HCT116 (cell line): ENCODE measurements at places on chromosomes 2 and 18. TPM values are rescaled to one million over a fixed set of nuclear protein-coding genes. Genes with fewer than 3 reads are reported as not detected.

DNA sequence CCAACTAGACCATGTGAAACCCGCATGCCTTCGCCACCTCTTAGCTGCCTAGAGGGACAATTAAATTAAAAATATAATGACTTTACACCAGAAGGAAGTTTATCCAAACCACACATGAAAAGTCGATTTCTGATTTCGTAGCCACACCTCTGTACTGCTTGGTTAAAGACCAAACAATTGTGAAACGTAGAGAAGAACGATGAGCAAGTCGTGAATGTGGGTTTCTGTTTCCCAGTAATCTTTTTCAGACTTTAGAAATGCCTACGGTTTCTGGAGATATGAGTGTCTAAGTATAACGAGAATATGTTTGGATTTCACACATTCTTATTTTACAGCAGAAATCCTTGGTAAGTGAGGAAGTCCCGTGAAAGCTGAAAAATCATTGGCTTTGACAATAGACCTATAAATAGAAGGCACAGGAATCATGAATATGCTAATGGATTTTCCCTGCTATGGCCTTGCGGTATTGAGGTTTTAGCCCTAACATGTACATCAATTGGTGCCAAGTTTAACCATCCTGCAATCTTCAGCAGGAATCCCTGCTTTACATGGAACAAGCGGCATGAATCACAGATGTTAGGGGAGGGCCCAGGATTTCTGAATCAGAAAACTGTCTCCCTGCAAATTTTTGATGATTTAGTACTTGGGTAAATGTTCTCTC lies 105.6 kb downstream of the TTC32 start:
- no peaks in the 10 kb centered on the region for H3K36me3 ChIP-seq
- no peak overlapping the region for H3K27ac ChIP-seq
- H3K4me1 ChIP-seq, result peaks cover 12% of the 10 kb centered on the region
- no peak overlapping the region for H3K4me3 ChIP-seq
- DNase-seq, result no peak
- H3K27me3 ChIP-seq, result peaks cover 52% of the 10 kb centered on the region

DNA sequence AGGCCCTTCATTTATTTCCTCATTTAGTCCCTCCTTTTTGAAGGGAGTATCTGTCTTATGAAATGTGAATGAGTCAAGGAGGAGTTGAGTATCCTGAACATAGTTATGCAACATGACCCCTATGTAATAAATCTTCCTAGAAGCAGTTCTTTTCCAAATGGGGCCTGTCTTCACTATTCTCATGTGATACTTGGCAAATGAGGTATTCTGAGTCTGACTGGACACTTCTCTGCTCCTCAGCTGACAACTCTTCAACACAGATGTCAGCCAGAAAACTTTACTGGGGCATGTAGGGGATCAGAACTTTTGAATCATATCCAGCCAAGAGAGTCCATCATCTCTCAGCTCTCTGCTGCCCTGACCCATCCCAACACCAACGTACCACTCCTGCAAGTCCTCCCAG lies 291.6 kb downstream of the ZNF385B start:
- H3K27me3 ChIP-seq, result no peaks in the 10 kb centered on the region
- H3K27ac ChIP-seq, result no peak overlapping the region
- no peak overlapping the region for H3K4me3 ChIP-seq
- no peak for DNase-seq
- H3K4me1 ChIP-seq, result no peaks in the 10 kb centered on the region

DNA sequence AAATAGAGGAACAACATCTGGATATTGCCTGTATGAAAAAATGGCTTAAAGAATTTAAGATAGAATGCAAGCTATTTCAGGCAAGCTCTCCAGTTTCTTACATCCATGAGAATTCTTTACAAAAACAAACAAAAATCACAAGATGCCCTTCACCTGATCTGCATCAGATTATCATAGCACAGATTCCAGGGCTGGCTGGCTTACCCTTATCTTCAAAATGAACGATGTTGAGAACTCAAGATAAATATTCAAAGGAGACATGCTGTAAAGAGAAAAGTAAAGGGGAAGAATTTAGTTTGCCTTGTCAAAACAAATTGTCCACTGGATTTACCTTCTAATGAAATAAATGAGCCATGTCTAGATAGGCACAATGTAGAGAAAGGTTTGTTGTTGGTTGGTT lies 18.7 kb upstream of the SLC40A1 start:
- no peaks in the 10 kb centered on the region for H3K36me3 ChIP-seq
- DNase-seq, result no peak
- H3K27ac ChIP-seq, result no peak overlapping the region

GRCh38 chr18:11969904-11970835 lies 11.1 kb upstream of the IMPA2 start:
- H3K27me3 ChIP-seq, result no peaks in the 10 kb centered on the region
- H3K4me1 ChIP-seq, result no peaks in the 10 kb centered on the region
- no peak for DNase-seq
- no peak overlapping the region for H3K4me3 ChIP-seq
- H3K36me3 ChIP-seq, result no peaks in the 10 kb centered on the region

- H3K4me3 ChIP-seq, result no peak overlapping the region
- H3K4me1 ChIP-seq, result no peaks in the 10 kb centered on the region
- no peak overlapping the region for H3K27ac ChIP-seq
Measured at GRCh38 chr2:156164091-156164720, 168.3 kb downstream of the NR4A2 start.

- H3K27me3 ChIP-seq, result no peaks in the 10 kb centered on the region
- H3K4me1 ChIP-seq, result peaks cover 19% of the 10 kb centered on the region
- peaks cover 9% of the 10 kb centered on the region; the same call in 1 of the 2 replicates for H3K36me3 ChIP-seq
- H3K4me3 ChIP-seq, result no peak overlapping the region
- no peak overlapping the region for H3K27ac ChIP-seq
Measured at GRCh38 chr2:10417551-10418335, 30.4 kb downstream of the ODC1 start.

DNA sequence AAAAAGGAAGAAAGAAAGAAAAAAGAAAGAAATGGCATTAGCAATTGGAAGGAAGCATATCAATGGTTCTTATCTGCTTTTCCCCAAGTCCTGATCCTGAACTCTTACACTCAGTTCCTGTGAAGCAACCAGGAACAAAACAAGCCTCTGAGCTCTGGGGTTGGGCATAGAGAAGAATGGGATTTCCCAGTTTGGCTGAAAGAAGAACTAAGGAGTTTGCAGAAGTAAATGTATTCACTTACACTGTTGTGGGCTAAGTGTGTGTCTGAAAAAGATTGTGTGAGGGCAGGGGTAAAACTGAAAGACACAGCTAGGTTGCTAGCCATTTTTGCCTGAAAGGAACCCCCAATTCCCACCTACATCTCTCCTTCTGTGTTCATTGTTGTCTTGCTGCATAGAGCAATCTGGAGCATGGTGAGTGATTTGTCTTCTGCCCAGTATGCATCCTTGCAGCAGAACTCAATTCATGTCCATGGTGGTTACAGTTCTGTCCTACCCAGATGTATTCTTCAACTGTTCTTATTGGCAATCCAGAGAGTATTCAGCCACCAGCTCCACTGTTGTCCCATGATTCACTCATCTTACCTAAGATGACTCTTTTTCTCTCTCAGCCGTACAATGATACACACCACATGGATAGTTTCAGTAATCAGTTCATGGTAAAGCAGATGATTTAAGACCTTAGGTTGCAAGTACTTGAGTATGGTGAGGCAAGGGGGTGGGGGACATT lies 348.7 kb downstream of the ARHGAP15 start:
- no peak overlapping the region for H3K4me3 ChIP-seq
- H3K4me1 ChIP-seq, result no peaks in the 10 kb centered on the region
- no peak overlapping the region for H3K27ac ChIP-seq
- H3K36me3 ChIP-seq, result no peaks in the 10 kb centered on the region
- no peaks in the 10 kb centered on the region for H3K27me3 ChIP-seq

DNA sequence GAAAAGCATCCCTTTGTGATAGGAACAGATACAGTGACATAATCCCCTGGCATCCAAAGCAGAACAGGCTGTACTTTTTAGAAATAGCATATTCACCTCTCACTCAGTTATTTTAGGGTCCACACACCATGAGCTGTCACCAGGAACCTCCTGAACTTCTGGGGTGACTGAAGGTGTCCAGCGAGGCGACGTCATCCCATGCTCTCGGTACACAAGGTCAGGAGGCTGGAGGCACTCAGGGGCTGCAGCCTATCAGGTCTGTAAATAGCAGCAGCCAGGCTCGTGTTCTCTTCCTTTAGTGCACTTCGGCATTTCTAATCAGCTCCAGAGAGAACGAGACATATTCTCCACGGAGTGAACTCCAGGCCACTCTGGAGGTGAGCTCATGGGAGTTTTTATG lies 98.3 kb downstream of the GATA6 start:
- H3K4me3 ChIP-seq, result no peak overlapping the region
- no peaks in the 10 kb centered on the region for H3K27me3 ChIP-seq
- no peak for DNase-seq
- H3K27ac ChIP-seq, result no peak overlapping the region
- H3K4me1 ChIP-seq, result no peaks in the 10 kb centered on the region

GRCh38 chr18:37598966-37599896 lies 33.6 kb upstream of the CELF4 start:
- no peak overlapping the region for H3K4me3 ChIP-seq
- no peaks in the 10 kb centered on the region for H3K4me1 ChIP-seq
- H3K36me3 ChIP-seq, result no peaks in the 10 kb centered on the region
- no peak for DNase-seq
- H3K27me3 ChIP-seq, result peaks cover 4% of the 10 kb centered on the region; the same call in 1 of the 2 replicates
- no peak overlapping the region for H3K27ac ChIP-seq

The MGAT4A gene
- total RNA-seq, result 10.2 TPM

The MC4R gene
- total RNA-seq, result not detected

The C1QL2 gene
- total RNA-seq, result not detected
